PC-3 (cell line): ENCODE measurements at places on chromosomes 1 and 21. TPM values are rescaled to one million over a fixed set of nuclear protein-coding genes. Genes with fewer than 3 reads are reported as not detected.

Gene GJB5
- total RNA-seq: 7.2 and 8.1 TPM in 2 replicates

Gene NRIP1
- 68.0 and 69.2 TPM in 2 replicates for total RNA-seq

- DNase-seq: no peak
Observed at GRCh38 chr1:235434001-235434400, 66.8 kb downstream of the TBCE start.

- no peak for DNase-seq
Observed at GRCh38 chr1:5664081-5664768, 328.0 kb downstream of the NPHP4 start.

DNA sequence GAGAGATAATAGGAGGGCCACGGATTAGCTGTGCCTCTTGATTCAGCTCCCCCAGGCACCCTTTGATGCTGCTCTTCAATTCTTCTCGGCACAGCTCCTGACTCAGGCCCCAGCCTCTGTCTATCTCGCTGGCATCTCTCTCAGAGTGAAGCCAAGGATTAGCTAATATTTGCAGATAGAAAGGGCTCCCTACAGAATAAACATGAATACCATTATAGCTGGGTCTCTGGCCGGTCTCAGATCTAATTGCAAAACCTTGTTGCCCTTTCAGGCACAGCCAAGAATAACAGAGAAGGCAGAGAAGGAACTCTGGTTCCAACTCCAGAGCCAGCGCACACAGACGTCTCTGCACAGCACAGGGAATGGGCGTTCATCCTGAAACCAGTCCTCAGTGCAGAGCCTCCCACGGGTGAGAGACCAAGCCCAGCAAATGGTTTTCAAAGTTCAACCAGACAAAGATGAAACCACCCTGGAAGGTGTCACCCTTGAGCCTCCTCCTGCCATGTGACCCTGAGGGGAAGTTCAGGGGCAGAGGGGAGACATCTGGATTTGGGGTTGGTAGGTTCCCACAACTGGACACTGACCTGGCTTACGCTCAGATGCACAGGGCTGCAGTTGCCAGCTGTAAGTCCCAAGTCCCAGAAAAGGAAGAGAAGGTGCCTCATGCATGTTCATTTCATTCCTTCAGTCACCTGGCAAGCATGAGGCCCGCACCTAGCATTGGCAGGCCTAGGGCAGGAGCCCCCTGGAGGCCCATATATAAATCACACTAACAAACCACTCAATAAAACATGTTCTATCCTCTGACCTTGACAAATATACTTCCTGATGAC is 394.0 kb downstream of the NPHP4 start:
- no peak for DNase-seq

- DNase-seq: peak; percentile 14
Observed at GRCh38 chr1:27660300-27660835, 11.6 kb downstream of the IFI6 start.

DNA sequence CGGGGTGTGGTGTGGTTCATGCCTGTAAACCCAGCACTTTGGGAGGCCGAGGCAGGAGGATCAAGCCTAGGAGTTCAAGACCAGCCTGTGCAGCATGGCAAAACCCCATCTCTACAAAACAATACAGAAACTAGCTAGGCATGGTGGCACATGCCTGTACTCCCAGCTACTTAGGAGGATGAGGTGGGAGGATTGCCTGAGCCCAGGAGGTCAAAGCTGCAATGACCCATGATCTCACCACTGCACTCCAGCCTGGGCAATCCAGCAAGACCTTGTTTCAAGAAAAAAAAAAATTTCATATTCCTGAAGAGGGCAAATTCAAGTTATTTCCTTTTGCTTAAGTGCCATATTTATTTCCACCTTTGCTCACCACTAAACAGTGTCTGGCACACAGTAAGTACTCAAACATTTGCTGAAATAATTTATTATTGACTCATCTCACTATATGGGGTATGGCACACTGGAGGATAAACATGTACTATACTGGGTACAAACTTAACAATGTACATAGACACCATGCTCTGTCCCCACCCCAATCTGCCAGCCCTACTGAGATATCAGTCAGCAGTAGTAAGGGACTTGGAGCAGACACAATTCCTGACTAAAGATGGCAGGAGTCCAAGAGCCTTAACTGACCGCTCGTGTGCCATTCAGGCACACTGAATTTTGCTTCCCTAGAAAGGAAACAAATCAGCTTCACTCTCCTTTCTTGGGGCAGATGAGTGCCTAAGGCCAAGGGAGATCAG is 15.5 kb downstream of the MEAF6 start:
- peak; percentile 98 for DNase-seq
